ENCODE measurements at places on chromosomes 16 and 17.

- DNase-seq = no peak
Observed at GRCh38 chr16:48499923-48500381, 110.0 kb downstream of the N4BP1 start.

- DNase-seq = no peak
Observed at GRCh38 chr17:56096026-56096810, 57.1 kb upstream of the ANKFN1 start.

DNA sequence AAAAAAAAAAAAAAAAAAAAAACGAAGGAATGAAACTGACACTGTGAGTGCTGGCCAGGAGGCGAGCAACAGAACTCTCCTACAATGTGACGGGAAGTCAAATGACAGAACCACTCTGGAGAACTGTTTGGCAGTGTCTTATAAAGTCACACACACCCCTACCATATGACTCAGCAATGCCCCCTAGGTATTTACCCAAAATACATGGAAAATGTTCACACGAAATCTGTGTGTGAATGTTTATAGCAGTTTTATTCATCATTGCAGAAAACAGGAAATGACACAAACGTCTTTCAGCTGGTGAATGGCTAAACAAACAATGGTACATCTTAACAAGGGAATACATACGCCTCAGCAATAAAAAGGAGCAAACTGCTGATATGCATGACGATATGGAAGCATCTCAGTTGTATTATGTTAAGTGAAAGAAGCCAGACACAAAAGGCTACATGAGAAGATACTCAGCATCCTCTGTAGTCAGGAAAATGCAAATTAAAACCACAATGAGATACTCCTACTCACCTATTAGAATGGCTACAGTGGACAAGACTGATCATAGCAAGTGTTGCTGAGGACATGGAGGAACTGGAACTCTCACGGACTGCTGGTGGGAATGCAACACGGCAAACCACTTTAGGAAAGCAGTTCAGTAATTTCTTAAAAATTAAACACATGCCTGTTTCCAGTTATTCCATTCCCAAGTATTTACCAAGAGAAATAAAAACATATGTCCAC is 74.7 kb downstream of the TBC1D16 start:
- DNase-seq = no peak

DNA sequence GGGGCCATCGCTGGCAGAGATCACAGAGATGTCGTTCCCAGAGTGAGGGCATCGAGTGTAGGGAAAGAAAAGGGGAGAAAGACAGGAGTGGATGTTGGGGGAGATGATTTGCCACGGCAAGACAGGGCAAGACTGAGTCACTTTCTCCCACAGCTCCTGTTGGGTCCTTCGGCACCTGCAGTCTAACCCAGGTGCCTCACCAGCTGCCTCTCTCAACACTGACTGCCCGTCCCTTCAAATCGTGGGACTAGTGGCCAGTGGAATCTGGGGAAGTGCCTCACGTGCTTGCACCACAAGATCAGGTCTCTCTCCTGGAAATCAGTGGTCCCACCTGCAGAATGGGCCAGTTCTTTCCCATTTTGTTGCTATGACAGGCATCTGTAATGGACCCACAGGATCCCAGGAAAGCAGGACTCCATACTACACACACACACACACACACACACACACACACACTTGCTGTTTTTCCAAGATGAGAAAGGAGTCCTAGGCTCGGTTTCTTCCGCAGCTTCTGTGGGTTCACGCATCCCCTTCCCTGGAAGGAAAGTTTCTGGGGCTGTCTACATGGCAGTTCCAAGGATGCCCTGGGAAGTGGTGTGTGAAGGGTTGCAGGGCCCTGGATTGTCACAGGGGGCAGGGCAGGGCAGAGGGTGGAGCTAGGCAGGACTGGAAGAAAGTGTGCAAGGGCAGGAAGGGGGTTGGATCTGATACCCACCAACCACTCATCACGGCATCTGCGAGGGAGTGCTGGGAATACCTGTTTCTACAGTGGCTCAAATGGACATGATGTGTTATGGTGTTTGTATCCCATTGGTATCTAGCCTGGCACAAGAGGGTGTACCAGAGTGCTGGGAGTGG is 10.2 kb upstream of the CBX8 start:
- DNase-seq = no peak

GRCh38 chr17:50141745-50142110 is 8.7 kb downstream of the PPP1R9B start:
- DNase-seq = no peak

- peak; percentile 89 for DNase-seq
Observed at GRCh38 chr17:16438557-16439302, 23.4 kb downstream of the TRPV2 start.

GRCh38 chr17:8360751-8361150 is 15.8 kb downstream of the KRABD2 start:
- no peak for DNase-seq

DNA sequence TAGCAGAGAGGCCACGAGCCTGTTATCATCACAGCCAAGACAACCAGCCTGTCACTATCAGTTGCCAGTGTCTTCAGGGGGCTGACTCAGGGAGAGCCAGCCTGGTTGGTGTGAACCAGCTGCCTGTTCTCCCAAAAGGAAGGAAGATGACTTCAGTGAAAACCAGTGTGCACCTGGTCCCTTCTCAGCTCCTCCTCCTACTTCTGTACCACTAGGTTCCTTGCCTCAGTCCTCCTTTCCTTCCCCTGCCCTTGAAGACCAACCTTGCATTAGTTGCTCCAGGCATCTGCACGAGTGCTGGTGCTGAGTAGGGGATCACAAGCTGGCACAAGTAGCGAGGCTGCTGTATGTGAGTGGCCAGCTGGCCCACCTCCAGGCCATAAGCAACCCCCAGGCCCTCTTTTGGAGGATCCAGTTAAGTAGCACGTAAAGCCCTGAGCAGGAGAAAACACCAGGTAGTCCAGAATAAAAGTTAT is 8.5 kb downstream of the TUBG1 start:
- no peak for DNase-seq

DNA sequence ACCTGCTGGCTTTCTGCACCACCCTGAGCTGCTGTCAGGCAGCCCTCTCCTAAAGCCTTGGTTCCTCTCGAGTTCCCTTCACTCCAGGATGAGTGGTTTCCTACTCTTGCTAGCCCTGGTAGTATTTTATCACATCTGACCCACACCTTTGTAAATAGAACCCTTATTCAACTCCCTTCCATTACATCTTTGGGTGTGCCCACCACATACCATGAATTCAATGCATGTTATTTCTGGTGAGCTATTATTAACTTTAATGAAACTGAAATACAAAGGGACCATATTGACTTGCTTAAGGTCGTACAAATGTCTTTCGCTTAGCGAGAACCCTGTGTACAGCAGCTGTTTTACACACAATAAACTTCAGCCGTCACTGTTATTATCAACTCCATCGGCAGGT is 521.3 kb downstream of the GRIN2A start:
- DNase-seq = no peak

- peak; percentile 47 for DNase-seq
Observed at GRCh38 chr16:546909-547770, 13.1 kb upstream of the PRR35 start.

GRCh38 chr17:16046966-16047365 is 47.3 kb downstream of the TTC19 start:
- DNase-seq = no peak

DNA sequence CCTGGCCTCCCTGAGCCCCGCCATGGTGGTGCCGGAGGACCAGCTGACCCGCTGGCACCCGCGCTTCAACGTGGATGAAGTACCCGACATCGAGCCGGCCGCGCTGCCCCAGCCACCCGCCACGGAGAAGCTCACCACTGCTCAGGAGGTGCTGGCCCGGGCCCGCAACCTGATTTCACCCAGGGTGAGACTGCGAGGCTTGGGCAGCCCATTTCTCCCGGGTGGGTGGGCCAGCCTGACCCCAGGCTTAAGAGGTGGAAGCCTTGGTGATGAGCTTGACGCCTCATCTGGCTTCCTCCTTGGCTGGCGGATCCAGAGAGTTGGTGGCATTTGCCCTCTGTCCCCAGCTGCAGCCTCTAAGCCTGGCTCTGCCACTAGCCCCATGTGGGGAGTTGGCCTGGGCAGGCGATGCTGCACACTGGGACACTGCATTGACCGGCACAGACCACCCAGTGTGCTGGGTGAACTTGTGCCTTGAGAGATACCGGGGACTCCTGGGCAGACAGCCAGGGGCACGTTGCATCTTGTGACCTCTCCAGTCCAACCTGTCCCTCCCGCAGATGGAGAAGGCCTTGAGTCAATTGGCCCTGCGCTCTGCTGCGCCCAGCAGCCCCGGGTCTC is 3.0 kb downstream of the CDT1 start:
- DNase-seq = no peak

- DNase-seq = no peak
Observed at GRCh38 chr16:56871172-56871593, 6.2 kb downstream of the SLC12A3 start.

DNA sequence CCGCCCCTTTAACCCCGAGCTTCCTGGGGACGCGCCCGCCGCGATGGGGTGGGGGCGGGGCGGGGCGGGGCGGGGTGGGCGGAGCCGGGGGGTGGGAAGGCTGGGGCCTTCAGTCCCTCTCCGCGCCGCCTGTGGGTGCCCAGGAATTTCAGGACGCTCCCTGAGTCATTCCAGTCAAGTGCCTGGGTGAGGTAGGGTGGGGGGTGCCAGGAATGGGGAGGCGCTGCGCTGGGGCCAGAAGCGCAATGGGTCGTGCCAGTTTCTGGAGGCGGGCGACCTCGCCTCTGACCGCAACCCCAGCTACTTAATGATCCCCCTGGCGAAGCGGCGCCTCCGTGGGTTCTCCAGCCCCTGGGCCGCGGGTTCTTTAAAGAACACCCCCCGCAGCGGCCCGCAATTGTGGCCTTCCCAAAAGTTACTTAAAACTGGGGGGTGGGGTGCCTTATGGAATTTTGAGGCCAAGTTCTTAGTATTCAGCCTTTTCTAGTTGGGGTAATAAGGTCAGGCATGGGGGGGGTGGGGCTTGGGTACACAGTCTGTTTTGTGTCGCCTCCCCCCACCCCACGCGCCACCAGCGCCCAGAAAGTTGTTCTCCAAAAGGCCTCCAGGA is 826 bp upstream of the GSE1 start:
- DNase-seq = no peak

DNA sequence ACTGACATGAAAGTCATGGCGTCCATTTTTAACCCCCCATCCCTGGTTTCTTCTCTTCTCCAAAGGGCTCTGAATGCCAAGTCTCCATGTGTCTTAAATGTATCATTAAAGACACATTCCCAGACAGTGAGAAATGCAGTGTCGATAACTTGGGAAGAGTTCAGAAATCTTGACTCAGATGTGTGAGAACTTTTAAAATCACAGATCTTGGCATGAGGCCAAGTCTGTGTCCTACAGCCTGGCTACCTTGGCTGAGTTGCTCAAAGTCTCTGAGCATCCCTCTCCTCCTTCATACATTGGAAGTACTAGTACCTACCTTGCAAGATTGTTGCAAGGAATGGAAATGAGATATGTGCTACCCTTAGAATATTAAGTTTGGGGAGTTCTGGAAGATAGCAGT is 1046.5 kb upstream of the RBFOX1 start:
- DNase-seq = no peak

DNA sequence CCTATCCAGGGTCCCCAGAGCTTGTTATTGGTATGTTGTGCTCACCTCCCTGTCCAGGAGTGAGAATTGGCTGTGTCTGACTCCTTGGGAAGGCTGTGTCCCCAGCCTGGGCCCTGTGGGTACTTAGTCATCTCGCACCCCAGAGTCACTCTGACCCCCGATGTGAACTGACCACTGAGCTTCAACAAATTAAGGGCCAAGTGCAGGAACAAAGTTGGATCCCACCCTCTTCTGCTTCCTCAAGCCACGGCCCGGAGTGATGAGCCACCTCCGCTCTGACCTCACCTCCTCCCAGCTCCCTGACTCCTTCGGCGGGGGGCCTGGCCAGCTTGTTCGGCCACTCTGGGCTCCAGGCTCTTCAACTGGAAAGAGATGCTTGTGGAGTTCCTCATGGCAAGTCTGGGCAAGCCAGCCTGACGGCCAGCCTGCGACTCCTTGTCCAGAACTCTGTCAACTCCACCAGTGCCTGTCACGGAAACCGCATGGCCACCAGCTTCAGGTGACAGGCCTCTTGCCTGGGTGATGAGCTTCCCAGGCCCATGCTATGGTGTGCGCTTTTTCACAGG is 22.3 kb upstream of the MPRIP start:
- DNase-seq = no peak

- DNase-seq = no peak
Observed at GRCh38 chr17:79017546-79018369, 6.2 kb upstream of the C1QTNF1 start.

DNA sequence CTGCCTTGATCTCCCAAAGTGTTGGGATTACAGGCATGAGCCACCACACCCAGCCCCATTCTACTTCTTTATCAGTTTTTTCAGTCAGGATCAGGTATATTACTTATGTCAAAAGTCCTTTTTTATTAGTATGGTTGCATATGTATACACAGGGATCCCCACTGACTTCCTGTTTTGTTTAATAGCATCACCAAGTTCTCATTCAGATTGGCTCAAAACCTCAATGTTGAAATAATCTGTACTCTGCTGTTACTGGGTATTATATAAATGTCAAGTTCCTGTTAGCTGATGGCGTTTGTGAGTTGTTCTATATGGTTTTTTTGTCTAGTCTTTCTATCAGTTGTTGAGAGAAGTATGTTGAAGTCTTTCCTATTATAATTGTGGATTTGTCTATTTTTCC is 168.5 kb downstream of the BCAS3 start:
- no peak for DNase-seq

GRCh38 chr16:5045499-5046115 is 11.9 kb upstream of the NAGPA start:
- DNase-seq = no peak

- DNase-seq = no peak
Observed at GRCh38 chr16:70253291-70254106, 1.8 kb upstream of the EXOSC6 start.

GRCh38 chr16:20916942-20917341 is 16.4 kb downstream of the LYRM1 start:
- DNase-seq = no peak

GRCh38 chr16:54673313-54673712 is 257.4 kb upstream of the IRX5 start:
- DNase-seq = no peak

DNA sequence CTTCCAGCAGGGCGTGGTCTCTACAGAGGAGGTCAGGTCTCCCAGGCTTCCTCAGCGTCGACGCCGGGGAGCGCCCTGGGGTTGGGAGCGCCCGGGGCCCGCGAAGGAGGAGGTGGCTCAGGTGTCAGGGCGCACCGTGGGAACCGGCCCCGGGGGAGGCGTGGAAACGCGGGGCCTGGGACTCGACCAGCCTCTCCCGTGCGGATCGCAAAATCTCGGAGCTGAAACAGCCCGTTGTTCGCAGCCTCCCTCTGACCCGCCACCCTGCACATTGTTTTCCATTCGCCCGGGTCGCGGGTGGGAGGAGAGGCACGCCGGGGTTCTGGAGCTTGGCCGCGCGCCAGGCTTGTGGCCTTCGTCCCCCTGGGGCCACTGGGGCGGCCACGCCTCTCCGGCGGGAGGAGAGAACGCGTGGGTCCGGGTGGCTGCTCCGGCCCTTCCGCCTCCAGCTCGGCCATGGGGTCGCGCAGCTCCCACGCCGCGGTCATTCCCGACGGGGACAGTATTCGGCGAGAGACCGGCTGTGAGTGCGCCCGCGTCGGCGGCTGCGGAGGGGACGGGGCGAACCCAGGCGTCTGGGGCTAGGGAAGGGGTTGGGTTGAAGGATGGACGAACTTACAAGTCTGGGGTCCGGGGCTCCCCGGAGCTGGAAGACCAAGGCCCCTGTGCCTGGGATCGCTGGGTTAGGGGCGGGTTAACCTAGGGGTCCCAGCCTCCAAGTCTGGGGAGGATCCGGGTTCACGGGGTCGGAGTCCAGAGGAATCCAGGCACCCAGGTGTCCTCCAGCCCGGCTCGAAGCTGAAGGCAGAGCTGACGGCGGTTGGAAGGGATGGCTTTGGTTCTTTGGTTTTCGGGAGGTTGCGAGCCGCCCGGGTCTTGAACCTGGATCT is at the start of gene CHP2:
CHP2 (plus strand) TSS at position 433 of the 890 bp plus-strand sequence; CDS start at position 457, 24 bp downstream.
- DNase-seq = no peak

- no peak for DNase-seq
Observed at GRCh38 chr17:76398523-76399174, 14.2 kb downstream of the SPHK1 start.
